ENCODE measurements at places on chromosomes 3 and 15. TPM values are rescaled to one million over a fixed set of nuclear protein-coding genes. Genes with fewer than 3 reads are reported as not detected.

Gene GXYLT2
- 17.9 TPM for polyA plus RNA-seq

- no peak for DNase-seq
Measured at GRCh38 chr3:30180310-30181177, 425.9 kb upstream of the TGFBR2 start.

- no peak for DNase-seq
Measured at GRCh38 chr3:116242825-116243224, 202.5 kb downstream of the LSAMP start.

Gene ESYT3
- 18.7 TPM for polyA plus RNA-seq

DNA sequence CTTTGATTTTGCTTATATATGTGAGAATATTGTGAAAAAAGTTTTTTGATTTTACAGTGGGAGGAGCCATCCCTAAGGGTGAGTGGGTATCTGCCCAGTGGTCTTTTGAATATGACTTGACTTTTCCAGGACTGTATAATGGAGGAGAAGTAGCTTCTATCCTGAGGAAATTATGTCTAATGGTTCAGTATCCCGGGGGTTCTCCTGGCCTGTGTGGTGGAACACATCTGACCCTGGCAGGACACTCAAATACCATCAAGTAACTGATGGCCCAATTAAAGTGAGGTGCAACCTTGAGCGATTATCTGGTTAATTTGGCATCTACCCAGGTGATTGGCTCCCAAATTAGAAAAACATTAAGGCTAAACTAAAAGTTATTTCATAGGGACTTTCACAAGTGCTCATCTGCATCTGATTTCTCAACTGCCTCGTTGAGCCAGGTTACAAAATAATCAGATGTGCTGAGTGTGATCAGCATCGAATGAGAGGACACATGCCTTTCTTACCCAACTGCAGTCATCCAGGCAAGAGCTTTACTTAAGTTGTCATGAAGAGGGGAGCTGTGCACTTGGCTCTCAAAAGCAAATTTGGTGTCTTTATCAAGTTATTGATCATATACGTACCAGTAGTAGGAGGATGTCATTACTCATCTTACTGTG lies 201.4 kb downstream of the IL5RA start:
- DNase-seq = no peak

DNA sequence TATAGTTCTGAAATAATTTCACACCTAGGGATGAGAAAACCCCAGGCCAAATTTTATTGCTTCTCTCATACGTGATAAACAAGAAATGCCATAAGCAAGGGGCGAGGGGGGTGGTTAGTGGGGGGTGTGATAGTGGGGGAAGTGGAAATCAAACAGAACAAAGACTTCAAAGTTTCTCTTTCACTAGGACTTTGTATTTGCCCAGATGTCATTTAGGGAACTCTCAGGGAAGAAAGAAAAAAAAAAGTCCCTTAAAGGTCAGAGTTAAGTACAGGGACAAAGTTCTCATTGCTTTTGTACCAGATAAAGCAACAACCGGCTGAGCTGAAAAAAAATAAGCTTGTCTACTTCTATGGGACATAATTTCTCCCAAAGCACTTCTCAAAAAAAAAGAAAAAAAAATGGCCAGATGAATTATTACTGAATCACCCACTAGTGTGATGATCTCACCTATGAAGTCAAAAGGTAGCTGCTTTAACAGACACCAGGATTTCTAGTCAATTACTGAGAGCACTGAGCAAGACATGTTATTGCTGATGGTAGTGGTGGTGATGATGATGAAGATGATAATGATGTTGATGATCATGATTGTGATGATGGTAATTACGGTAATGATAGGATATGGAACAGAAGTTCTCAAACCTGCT lies 56.2 kb downstream of the FHIT start:
- no peak for DNase-seq

GRCh38 chr3:184564685-184565385 lies 3.2 kb downstream of the EPHB3 start:
- peak; percentile 12 for DNase-seq

- DNase-seq = no peak
Measured at GRCh38 chr3:99846477-99847160, 29.0 kb downstream of the CMSS1 start.

DNA sequence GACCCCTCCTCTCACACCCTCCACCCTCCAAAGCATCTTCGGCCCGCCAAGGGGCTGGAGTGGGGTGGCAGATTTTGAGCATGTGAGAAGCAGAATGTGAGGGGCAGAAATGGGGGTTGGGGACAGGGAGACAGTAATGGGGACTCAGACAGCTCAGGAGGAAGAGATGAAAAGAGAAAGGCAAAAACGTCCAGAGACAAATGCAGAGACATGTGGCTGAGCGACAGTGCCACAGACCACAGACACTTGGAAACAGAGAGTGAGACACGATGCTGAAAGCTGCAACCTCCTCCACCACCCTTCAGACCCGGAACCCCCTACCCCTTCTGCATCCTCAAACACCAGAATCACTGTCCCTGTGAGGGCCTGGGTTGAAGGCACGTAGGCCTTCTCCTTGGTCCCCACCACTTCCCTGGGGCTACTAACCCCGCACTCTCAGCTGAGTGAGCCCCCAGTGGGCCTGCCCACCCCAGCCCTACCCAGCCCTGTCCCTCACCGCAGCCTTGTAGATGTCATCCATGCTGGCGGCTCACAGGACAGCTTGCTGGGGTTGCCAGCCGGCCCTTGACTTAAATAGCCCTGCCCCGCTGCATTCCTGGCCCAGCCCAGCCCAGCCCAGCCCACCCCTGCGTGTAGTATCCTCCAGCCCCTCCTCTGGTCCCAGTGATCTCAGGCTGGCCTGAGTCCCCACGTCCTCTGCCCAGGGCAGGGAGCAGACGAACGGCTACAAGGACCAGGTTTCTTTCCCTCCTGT lies at the start of gene TNNC1:
TSS of gene TNNC1 (minus strand) at position 546 of the 754 bp plus-strand sequence. CDS start at position 520, 26 bp downstream.
- peak; percentile 58 for DNase-seq

Gene CCDC9B
- 9.6 TPM for polyA plus RNA-seq

DNA sequence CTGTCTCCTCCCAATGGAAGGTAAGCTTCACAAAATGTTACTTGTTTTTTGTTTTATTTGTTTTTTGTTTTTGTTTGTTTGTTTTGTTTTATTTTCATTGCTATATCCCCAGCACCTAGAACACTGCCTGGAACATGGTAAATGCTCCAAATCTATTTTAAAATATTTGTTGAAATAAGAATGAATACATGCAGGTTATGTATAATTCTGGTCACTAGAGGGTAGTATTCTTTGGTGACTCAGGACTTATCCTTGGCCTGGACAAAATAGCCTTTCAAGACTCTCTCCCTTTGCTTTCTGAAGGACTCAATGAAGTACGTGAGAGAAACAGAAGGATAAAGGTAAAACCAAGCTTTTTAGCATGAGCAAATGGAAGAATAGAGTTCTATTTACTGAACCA lies 46.9 kb upstream of the PPP2R3A start:
- no peak for DNase-seq
